ENCODE measurements at places on chromosomes 7 and 10.

DNA sequence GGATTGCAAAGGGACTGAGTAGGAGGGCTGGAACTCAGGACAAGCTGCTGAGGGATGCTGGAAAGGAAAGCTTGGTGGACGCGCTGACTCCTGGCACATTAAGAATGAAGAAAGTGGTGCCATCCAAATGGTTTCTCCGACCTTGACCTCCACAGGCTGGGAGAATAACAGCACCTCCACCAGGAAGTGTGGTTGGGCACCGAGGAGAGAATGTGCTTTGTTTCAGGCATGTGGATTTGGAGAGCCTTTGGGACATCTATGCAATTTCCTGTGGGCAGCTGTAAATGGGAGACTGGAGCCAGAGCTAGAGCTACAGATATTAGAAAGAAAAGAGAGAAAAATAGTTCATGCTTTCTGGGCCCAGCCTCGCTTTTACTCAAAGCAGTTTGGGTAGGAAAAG, 29.8 kb upstream of the HABP2 start:
- no peak for DNase-seq

DNA sequence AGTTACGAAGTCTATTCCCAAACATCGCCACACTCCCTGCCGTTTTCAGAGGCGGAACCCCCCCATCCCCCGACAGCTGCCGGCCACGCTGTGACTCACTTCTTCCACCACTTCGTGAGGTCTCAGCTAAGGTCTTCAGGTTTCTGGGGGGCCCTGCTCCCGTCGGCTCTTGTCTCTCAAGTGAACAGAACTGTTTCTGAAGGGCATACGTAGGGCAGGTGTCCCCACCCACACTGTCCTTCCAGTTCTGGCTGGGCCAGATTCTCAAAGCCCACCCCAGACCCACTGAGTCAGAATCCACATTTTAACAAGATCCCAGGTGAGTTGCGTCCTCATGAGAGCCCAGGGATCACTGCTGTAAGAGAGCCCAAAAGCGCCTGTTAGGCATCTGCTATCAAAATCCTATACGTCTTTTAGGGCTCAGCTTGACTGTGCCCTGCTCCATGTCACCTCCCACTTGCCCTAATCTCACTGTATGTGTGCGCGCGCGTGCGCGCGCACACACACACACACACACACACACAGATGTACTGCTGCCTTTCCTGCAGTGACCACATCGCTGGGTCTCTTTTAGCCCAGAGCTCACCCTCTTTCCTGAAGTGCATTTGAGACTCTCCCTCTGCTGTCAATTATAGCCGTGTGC, 78.8 kb downstream of the PROSER2 start:
- DNase-seq, result no peak

DNA sequence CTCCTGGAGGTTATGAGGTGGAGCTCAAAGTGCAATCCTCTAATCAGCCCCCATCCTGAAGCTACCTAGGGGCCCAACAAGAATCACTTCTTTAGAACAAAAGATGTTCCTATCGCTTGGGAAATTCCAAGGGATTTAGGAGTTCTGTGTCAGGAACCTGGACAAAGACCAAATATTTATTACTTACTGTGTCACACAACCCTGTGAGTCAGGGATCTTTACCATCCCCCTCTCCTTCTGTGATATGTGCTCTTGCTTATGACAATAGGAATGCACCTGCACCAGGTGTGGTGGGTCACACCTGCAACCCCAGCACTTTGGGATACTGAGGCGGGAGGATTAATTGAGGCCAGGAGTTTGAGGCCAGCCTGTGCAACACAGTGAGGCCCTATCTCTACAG, 485.8 kb downstream of the PLXDC2 start:
- DNase-seq, result no peak

- DNase-seq, result no peak
Measured at GRCh38 chr7:155231941-155232340, 65.7 kb upstream of the INSIG1 start.

- DNase-seq, result no peak
Measured at GRCh38 chr10:78412605-78413004, 378.9 kb downstream of the RPS24 start.
